ENCODE measurements at places on chromosomes 5 and 9.

DNA sequence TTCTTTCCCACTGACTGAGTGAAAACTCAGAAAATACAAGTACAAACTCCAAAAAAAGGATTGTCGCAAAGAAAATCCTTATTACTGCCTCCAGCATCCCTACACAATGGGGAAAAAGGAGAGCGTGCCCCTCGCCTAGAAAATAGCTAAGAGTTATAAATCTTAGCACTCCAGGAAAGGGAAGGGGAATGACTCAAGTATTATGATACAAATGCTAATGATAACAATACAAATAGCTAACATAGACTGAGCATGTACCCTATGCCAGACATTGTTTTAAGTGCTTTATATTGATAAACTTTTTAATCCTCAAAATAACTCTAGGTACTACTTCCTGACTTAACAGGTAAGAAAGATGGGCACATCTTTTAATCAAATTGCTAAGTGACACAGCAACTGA lies 70.8 kb upstream of the VCAN start:
- no peak for DNase-seq

- DNase-seq: no peak
Observed at GRCh38 chr5:149063017-149063687, at the start of gene SH3TC2. Gene SH3TC2, minus strand, starts transcription at chr5:149063062. Its CDS starts 40 bp downstream, at chr5:149063022.

GRCh38 chr9:33436445-33436844 lies 10.9 kb downstream of the AQP3 start:
- no peak for DNase-seq

- DNase-seq: no peak
Observed at GRCh38 chr5:35876454-35876853, 19.8 kb downstream of the IL7R start.

DNA sequence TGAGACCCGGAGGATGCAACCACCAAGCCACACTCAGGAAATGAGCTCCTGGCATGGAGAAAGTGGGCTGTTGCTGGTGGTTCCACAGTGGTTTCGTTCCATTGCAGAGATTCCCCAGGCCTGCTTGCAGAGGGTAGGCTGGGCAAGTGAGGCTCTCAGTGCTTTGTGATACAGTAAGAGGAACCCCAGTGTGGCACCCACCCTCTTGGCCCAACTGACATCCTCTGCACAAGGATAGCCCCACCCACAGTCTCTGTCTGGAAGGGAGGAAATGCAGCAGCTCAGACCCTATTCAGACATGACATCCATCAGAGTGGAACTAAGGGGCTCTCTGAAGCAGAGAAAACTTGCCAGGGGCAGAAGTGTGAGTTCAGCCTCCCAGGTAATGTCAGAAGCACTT lies 69.6 kb upstream of the FSTL4 start:
- DNase-seq: no peak

DNA sequence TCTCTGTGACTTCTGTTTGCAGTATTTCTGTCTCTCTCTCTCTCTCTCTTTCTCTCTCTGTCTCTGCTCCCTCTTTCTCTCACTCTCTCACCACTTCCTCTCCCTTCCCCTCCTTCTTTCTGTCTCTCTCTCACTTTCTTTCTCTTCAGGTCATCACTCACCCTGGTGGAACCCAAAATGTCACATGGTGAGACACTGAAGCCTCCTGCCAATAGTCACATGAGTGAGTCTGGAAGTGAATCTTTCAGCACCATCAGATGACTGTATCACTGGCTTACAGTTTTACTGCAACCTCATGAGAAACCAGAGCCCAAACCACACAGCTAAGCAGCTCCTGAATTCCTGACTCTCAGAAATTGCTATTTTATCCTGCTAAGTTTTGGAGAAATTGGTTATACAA lies 414.6 kb downstream of the CAAP1 start:
- no peak for DNase-seq

GRCh38 chr9:35203528-35203927 lies 41.7 kb downstream of the UNC13B start:
- DNase-seq: no peak

GRCh38 chr9:35808433-35808832 lies 3.6 kb downstream of the SPAG8 start:
- DNase-seq: no peak

- DNase-seq: no peak
Observed at GRCh38 chr9:14418301-14418940, 104.5 kb upstream of the NFIB start.

DNA sequence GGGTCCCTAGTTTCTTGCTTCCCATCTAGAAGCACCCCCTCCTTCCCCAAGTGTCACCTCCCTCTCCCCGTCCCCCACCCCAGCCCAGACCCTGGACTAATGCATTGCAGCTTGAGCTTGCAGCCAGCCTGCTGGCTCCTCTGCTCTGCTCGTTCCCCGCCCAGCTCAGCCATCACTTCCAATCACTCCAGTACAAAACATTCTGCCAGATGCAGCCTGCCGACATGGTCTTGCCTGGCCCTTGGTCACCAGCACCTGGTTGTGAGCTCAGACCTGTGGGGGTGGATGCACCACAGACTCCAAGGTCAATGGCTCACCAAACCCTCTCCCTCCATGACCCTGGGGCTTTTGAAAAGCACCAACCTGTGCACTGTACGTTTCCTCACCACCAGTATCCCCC lies 172.9 kb upstream of the SMIM23 start:
- DNase-seq: no peak
